ENCODE measurements at places on chromosomes 6 and 20.

DNA sequence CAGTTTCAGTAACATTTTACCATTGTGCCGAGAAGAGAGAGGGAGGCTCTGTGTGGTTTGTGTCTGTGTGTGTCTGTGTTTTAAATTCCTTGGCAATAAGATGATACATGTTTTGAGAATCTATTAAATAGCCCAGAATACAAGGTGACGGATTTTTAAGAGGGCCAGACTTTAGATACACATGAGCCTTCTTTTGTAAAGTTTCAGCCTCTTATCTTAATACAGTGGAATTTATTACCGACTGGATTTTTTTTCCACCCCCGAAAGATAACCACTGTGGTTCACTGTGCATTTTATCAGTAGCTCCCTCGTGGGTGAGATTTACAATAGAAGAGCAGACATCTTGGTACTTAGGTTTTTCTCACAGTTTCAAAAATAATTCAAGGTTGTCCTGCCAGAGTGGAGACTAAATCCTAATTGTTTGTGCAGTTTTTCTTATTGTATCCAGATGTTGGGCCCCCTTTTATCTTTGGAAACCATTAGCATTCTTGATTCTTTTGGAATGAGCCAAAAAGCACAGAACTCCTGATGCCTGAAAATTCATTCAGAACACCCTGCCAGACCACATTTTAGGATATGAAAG is 49.9 kb downstream of the STK4 start:
- DNase-seq = no peak

GRCh38 chr6:45421709-45422502 is 44.2 kb upstream of the SUPT3H start:
- peak; percentile 51 for DNase-seq

DNA sequence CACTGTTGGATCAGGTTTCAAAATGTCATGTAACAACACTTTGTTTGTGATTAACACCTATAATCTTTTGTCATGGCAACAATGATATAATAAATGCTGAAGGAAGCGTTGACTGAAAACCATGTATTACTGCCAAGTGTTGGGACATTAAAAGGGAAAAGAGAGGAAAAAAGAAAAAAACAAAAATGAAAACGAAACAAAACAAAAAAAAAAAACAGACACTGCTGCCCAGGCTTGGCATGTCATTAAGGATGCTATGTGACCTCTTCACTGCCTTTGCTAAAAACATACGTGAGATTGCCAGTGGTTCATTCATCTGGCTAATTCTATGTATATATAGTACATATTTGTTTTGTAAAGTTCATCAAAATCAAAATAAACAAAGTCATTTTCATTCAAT is 516.7 kb upstream of the RNF217 start:
- DNase-seq = no peak

GRCh38 chr6:150208611-150209352 is 65.9 kb downstream of the PPP1R14C start:
- DNase-seq = no peak

DNA sequence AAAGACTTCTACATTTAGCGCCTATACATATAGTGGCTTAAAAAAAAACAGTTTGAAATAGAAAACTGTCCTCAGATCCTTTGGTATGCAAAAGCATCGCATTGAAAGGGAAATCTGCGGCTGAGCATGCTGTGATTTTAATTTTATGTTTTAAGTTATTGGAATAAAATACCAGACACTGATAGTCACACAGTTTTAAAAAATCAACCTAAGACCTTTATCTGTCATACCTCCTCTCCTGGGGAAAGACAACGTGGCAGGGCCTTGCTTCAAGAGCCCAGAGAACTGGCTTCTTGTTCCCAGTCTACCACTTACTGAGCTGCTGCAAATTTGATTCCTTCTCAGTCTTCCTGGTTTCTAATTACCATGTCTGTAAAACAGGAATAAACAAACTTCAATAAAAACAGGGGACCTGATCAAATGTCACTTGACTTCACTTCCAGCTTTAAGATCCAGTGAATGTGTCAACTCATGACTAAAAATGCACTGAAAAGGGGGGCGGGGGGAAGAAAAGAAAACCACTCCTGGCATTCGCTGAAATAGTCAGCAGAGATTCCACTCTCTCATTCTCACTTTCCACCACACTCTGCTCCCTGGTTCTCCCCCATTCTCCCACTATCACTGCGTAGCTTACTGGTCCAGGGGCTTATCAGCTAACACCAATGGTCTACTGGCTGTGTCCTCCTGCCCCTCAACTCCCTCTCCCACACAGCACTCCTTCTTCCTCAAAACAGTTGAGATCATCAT is 494.7 kb upstream of the MARCKS start:
- no peak for DNase-seq

DNA sequence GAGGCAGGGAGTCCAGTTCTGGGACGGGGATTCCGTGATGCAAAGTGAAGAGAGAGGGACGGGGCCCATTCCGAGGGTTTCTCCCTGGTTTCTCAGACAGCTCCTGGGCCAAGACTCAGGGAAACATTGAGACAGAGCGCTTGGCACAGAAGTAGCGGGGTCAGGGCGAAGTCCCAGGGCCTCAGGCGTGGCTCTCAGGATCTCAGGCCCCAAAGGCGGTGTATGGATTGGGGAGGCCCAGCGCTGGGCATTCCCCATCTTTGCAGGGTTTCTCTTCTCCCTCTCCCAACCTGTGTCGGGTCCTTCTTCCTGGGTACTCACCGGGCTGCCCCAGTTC is 35.9 kb upstream of the HLA-G start:
- no peak for DNase-seq

- DNase-seq = no peak
Observed at GRCh38 chr6:106474466-106474865, 113.9 kb downstream of the CRYBG1 start.

- DNase-seq = no peak
Observed at GRCh38 chr6:5034328-5034727, 30.5 kb upstream of the RPP40 start.

DNA sequence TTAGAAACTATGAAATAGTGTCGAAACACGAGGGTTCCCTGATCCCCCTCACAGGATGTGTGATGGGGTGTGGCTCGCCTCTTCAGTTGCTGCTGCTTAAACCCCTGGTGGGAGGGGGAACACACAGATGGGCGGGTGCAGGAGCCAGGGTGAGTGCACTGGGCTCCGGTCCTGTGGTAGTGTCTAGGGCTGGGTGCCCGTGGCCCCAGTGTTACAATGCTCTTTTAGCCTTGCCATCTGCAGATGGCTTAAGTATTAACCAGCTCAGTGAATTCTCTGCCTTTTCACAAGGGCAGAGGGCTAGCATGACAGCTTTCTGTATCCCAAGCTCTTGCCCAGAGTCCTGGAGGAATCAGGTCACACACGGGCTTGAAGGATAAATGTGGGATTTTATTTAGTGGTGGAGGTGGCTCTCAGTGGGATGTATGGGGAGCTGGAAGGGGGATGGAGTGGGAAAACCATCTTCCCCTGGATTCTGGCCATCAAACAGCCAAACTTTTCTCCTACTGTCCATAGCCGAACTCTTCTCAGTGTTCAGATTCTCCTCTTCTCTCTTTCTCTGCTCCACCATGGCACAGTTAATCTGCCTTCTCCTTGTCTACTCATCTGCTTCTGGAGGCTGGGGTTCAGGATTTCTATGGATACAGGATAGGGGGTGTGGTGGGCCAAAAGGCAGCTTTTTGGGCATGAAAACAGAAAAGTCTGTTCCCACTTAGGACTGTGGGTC is 659.0 kb downstream of the EPM2A start:
- peak; percentile 68 for DNase-seq
